B cell (primary cell): ENCODE measurements at places on chromosomes 13 and 19. TPM values are rescaled to one million over a fixed set of nuclear protein-coding genes. Genes with fewer than 3 reads are reported as not detected.

GRCh38 chr19:29881386-29881785 lies 60.7 kb upstream of the URI1 start:
- peaks cover 10% of the 10 kb centered on the region for H3K4me1 ChIP-seq
- H3K27ac ChIP-seq, result no peak overlapping the region
- H3K27me3 ChIP-seq, result no peaks in the 10 kb centered on the region

Gene CCNA1
- 0.51 and 0.69 TPM in 2 replicates for total RNA-seq

Gene RNF17
- total RNA-seq, result not detected in 2 replicates

GRCh38 chr19:16185123-16185767 lies at the start of gene FAM32A:
Gene FAM32A (plus strand): TSS chr19:16185410. CDS start chr19:16185443, 33 bp downstream.
- H3K4me3 ChIP-seq, result peak within 1 kb of the TSS; percentile 69
- peak within 1 kb of the TSS; percentile 60 for H3K27ac ChIP-seq
- H3K36me3 ChIP-seq, result peaks cover 4% of the 10 kb centered on the region
- no peaks in the 10 kb centered on the region for H3K27me3 ChIP-seq
- peak; percentile 99 for DNase-seq

GRCh38 chr13:77544758-77545338 lies 9.3 kb downstream of the SCEL start:
- DNase-seq, result no peak
- H3K27me3 ChIP-seq, result peaks cover 5% of the 10 kb centered on the region
- H3K27ac ChIP-seq, result no peak overlapping the region
- no peaks in the 10 kb centered on the region for H3K36me3 ChIP-seq
- no peak overlapping the region for H3K4me3 ChIP-seq

Gene KLK10
- total RNA-seq, result not detected in 2 replicates

Gene TUBA3C
- not detected in 2 replicates for total RNA-seq

DNA sequence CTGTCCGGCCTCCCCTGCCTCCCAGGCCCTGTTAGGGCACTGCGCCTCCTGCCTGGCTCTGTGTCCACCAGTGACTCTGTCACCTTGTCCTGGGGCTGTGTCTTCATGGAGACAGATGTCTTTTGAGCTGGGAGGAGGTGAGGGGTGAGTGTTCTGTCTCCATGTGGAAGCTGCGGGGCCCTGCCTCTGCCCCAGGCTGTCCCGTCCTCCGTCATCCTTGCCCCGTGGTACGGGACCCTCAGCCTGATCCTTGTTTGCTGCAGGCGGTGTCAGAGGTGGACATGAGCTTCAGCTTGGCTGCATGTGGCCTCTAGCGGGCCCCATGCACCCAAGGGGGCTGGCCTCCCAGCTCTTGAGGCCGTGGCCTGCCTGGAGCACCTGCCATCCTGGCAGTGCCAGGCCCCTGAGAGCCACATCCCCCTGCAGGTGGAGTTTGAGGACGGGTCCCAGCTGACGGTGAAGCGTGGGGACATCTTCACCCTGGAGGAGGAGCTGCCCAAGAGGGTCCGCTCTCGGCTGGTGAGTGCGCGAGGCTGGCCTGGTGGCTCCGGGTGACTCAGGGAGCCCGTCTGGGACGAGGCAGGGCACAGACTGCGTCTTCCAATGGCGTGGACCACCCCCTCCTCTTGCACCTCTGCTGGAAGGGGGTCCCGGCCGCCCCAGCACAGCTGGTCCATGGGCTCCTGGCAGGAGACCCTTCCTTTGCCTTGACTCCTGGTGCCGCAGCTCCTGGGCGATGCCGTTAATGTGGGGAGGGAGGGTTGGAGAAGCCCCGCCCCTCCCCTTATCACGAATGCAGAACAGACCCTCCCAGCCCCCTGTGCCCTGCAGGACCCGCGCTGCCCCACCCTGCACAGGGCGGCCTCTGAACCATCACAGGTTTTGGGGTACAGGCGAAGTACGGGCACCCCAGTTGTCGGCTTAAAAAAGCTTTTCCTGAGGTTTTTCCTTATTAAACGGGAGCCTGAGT lies 181.3 kb downstream of the KDM4B start:
- no peaks in the 10 kb centered on the region for H3K27me3 ChIP-seq
- H3K4me3 ChIP-seq, result no peak overlapping the region
- no peaks in the 10 kb centered on the region for H3K4me1 ChIP-seq
- peaks cover 84% of the 10 kb centered on the region for H3K36me3 ChIP-seq
- no peak overlapping the region for H3K27ac ChIP-seq

GRCh38 chr13:35136585-35136984 lies 194.5 kb downstream of the NBEA start:
- H3K4me1 ChIP-seq, result no peaks in the 10 kb centered on the region
- H3K27ac ChIP-seq, result no peak overlapping the region
- no peak overlapping the region for H3K4me3 ChIP-seq
- no peaks in the 10 kb centered on the region for H3K27me3 ChIP-seq

DNA sequence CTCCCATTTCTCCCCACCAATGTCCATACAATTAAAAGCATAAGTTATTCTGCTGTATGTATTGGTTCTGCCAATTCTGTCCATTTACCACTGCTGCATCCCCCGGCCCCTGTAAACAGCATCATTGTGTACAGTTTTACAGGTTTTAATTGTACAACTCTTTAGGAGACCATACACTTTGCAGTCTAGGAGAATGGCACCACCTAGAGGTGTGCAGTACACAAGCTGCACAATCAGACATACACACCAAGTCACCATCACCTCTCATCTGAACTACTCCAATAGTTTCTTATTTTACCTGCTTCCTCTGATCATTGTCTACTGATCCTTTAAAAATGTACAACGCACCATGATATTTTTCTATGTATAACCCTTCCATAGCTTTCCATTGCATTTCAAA lies 855.9 kb upstream of the KLHL1 start:
- H3K4me3 ChIP-seq, result no peak overlapping the region
- no peaks in the 10 kb centered on the region for H3K36me3 ChIP-seq
- no peak for DNase-seq
- no peaks in the 10 kb centered on the region for H3K4me1 ChIP-seq

DNA sequence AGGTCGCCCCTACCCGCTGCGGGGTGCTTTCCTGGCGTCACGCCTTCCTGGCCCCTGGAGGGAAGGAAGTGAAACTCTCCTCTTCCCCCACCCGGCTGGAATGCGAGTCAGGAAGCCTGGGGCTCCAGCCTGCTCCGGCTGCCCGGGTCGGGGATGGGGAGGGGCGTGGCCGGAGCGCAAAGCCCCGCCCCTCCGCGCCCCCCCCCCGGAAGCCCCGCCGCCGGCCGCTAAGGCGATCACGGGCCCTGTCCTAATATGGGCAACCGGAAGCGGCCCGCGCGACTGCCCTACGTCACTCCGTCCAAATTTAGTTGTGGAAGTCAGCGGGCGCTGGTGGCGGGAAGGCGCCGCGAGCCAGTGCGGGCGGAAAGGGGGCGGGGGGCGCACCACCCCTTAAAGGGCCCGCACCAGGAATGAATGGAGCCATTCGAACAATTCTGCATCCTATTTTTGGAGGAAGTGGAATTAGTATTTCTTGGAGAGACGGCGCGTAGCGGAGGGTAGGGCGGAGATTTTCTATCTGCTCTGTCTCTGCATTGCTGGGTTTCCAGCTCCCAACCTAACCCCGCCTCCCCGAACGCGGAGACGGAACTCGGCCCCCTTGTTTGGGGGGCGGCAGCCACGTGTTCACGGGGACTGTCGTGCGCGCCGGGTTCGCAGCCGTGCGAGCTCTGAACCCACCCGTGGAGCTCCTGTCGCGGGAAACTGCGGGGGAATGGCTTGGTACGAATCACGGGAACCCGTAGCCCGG lies 1.6 kb downstream of the IER2 start:
- peaks cover 45% of the 10 kb centered on the region for H3K4me1 ChIP-seq
- H3K4me3 ChIP-seq, result peak overlapping the region; percentile 94
- peak; percentile 97 for DNase-seq
- H3K36me3 ChIP-seq, result peaks cover 9% of the 10 kb centered on the region
- peak overlapping the region; percentile 94 for H3K27ac ChIP-seq

DNA sequence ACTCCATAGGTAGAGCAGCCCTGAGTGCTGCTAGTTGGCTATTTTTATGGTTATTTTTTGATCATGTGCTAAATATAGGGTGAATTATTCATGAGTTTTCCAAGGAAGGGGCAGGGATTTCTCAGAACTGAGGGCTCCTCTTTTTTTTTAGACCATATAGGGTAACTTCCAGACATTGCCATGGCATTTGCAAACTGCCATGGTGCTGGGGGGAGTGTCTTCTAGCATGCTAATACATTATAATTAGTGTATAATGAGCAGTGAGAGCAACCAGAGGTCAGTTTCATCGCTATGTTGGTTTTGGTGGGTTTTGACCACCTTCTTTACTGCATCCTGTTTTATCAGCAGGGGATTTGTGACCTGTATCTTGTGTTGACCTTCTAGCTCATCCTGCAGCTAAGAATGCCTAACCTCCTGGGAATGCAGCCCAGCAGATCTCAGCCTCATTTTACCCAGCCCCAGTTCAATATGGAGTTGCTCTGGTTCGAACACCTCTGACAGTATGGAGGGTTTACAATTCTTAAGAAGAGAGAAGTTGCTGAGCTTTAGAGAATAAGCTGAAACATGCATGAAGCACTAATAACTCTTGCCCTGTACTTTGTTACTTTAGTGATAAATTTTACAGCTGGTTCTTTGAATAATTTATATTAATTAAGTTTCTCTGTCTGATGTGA lies 31.7 kb downstream of the CEACAM1 start:
- H3K27ac ChIP-seq, result peak overlapping the region; percentile 65
- H3K4me3 ChIP-seq, result no peak overlapping the region
- H3K27me3 ChIP-seq, result no peaks in the 10 kb centered on the region
- H3K4me1 ChIP-seq, result peaks cover 27% of the 10 kb centered on the region

DNA sequence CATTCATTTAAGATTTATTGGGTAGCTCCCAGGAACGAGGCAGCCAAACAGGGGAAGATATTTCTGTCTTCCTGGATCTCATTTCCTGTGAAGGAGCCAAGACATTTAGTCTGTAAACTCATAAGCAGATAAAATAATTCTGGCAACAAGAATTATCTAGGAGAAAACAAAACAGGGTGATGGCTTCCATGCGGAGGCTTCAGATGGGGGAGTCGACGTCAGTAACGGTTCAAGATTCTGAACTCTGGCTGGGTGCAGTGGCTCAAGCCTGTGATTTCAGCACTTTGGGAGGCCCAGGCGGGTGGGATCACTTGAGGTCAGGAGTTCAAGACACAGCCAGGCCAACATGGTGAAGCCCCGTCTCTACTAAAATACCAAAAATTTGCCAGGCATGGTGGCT lies 1.3 kb downstream of the GNA15 start:
- peaks cover 20% of the 10 kb centered on the region for H3K27me3 ChIP-seq
- H3K4me1 ChIP-seq, result peaks cover 45% of the 10 kb centered on the region
- DNase-seq, result no peak
- H3K4me3 ChIP-seq, result no peak overlapping the region
- H3K27ac ChIP-seq, result no peak overlapping the region
- H3K36me3 ChIP-seq, result no peaks in the 10 kb centered on the region

- H3K27me3 ChIP-seq, result peaks cover 4% of the 10 kb centered on the region
- H3K36me3 ChIP-seq, result no peaks in the 10 kb centered on the region
- no peak overlapping the region for H3K27ac ChIP-seq
Observed at GRCh38 chr13:110498765-110499164, 62.8 kb downstream of the RAB20 start.

- no peak for DNase-seq
- no peaks in the 10 kb centered on the region for H3K36me3 ChIP-seq
- H3K4me1 ChIP-seq, result no peaks in the 10 kb centered on the region
- H3K4me3 ChIP-seq, result no peak overlapping the region
- H3K27ac ChIP-seq, result no peak overlapping the region
Observed at GRCh38 chr13:101775267-101775666, 322.8 kb downstream of the ITGBL1 start.

DNA sequence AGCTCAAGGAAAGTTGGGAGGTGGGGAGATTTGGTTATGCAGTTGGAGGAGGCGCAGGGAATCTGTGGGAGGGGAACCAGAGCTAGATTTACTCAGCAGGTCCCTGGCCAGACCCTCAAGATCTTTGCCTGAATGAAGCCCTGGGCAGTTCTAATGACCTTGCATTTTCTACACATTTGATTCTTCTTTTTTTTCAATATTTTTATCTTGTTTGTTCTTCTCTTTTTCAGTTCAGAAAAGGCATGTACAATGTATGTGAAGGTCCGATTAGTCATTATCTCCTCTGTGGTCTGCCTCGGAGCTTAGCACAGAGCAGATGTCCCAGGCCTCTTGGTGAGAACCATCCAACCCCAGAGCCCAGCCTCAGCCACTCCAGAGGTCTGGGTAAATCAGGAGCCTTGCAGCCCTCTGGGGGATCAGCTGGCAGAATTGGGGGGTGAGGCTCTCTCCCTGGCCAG lies 24.2 kb downstream of the SERP2 start:
- H3K27me3 ChIP-seq, result no peaks in the 10 kb centered on the region
- no peak overlapping the region for H3K4me3 ChIP-seq
- no peaks in the 10 kb centered on the region for H3K4me1 ChIP-seq
- H3K27ac ChIP-seq, result no peak overlapping the region

Gene OR7C1
- not detected in 2 replicates for total RNA-seq

Gene NTF4
- total RNA-seq, result not detected in 2 replicates

Gene SIGLEC8
- total RNA-seq, result not detected in 2 replicates

DNA sequence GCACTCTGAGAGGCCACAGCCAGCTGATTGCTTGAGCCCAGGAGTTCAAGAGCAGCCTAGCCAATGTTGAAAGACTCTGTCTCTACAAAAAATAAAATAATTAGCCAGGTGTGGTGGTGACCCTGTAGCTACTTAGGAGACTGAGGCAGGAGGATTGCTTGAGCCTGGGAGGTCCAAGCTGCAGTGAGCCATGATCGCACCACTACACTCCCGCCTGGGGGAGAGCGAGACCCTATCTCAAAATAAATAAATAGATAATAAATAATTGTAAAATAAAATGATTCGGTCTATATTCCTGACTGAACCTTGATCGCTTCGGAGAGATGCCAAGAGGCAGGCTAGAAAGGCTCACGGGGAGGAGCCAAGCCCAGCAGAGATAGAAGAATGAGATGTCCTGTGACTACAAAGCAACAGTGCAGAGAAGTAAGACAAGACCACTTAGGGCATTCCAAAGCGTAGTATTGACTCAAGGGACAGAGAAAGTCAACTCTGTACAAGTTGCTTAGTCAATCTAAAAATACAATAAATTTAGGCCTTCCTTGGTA lies 12.8 kb downstream of the SHISA2 start:
- H3K36me3 ChIP-seq, result no peaks in the 10 kb centered on the region
- H3K4me1 ChIP-seq, result no peaks in the 10 kb centered on the region
- H3K4me3 ChIP-seq, result no peak overlapping the region
- no peak for DNase-seq
- H3K27ac ChIP-seq, result no peak overlapping the region

GRCh38 chr19:32914879-32915660 lies 45.5 kb upstream of the SLC7A9 start:
- H3K4me3 ChIP-seq, result no peak overlapping the region
- no peaks in the 10 kb centered on the region for H3K27me3 ChIP-seq
- no peaks in the 10 kb centered on the region for H3K4me1 ChIP-seq
- DNase-seq, result no peak
- no peak overlapping the region for H3K27ac ChIP-seq

DNA sequence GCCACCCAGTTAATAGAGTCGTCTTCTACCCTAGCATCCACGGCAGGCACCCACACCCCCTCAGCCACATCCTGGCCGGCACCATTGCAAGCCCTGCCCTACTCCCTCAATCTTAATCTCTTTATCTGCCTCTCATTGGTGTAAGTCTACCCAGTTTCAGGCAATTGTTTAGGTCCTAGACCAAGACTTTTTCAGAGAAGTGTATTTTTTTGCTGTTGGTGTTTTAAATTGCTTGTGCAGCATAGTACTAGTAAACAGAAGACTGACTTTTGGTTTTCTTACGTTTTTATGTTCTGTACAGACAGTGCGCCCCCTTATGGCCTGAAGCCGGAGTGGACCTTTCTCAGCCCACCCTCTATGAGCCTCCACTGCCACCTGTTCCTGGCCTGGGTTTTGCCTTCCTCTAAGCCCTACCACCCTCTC lies 2.3 kb upstream of the LCP1 start:
- peak overlapping the region; percentile 91 for H3K27ac ChIP-seq
- H3K27me3 ChIP-seq, result no peaks in the 10 kb centered on the region
- peak; percentile 88 for DNase-seq
- H3K36me3 ChIP-seq, result no peaks in the 10 kb centered on the region
- no peak overlapping the region for H3K4me3 ChIP-seq

Gene STXBP2
- total RNA-seq, result 208 and 222 TPM in 2 replicates
